T follicular helper cell (primary cell): ENCODE measurements at places on chromosomes 12 and 14.

GRCh38 chr14:21033133-21033698 is 1.4 kb downstream of the RNASE13 start:
- DNase-seq = no peak

- no peak for DNase-seq
Measured at GRCh38 chr12:50639721-50640120, 124.2 kb upstream of the ATF1 start.

- no peak for DNase-seq
Measured at GRCh38 chr12:94218233-94218632, 69.9 kb downstream of the PLXNC1 start.

DNA sequence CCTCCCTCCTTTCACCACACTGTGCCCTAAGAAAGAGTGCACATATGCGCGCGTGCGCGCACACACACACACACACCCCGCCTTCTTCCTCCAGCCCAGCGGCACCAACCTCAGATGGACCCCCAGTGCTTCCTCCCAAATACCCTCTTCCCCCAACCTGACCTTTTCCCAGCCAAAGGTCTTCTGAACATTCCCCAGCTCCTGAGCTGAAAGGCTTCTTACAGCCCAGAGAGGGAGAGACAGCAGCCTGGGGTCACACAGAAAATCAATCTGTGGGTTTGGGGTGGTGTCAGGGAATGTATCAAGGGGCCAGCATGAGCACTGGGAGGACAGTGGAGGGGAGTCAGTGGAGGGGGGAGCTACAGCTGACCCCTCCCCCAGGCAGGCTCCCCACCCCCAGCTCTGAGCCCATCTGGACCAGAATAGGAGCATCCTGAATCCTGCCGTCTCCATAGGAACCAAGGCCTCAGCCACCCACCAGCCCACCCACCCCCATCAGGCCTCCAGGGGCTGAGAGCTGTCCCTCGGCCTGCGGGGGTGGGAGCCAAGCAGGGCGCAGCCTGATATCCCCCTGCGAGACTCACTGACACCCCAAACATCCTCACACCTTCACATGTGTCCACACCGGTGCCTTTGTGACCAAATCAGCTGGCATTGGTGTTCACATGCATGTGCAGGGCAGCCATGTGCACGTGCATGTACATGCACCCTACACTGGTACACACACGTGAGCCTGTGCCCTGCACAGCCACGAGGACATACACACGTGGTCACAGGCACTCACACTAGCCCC is 5.7 kb downstream of the RASAL1 start:
- DNase-seq = no peak

DNA sequence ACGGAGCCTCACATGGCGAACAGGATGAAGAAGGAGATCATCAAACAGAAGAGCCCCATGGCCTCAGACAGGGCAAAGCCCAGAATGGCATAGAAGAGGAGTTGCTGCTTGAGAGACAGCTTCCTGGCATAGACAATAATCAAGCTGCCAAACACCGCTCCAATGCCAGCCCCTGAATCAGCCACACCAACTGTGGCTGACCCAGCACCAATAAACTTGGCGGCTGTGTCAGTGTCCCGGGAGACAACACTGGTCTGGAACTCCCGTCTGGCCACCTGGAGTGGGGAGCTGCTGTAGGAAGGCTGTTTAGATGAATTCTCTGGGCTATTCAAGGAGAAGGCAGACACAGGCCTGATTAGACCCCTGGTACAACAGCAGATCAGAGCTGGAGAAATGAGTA is 100.1 kb downstream of the HEATR5A start:
- DNase-seq = no peak

- no peak for DNase-seq
Measured at GRCh38 chr12:91824991-91825390, 320.7 kb downstream of the BTG1 start.

DNA sequence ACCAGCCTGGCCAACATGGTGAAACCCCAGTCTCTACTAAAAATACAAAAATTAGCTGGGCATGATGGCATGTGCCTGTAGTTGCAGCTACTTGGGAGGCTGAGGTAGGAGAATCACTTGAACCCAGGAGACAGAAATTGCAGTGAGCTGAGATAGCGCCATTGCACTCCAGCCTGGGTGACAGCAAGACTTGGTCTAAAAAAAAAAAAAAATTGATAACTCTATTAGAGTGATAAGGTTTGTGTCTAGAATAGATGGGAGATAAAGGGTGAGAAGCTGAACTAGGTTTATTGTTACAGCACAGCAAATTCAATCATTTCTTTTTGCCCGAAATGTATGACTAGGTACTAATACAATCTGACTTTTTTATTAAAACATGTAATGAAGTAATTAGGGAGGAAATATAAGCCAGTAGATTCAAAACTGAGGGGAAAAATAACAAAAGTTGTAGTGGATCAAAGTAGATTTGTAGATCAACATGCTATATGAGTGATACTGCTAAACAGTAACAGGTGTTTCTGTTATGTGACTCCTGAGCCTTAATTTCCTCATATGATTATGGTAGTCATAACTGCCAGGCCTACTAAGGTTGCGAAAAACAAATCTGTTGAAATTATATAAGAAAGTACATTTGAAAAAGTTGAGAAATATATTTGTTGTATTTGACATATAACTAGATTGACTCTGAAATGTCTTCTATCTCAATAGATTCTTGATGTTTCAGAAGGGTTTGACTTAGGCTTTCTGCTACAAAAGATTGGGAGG is 83.6 kb downstream of the WNK1 start:
- DNase-seq = no peak

DNA sequence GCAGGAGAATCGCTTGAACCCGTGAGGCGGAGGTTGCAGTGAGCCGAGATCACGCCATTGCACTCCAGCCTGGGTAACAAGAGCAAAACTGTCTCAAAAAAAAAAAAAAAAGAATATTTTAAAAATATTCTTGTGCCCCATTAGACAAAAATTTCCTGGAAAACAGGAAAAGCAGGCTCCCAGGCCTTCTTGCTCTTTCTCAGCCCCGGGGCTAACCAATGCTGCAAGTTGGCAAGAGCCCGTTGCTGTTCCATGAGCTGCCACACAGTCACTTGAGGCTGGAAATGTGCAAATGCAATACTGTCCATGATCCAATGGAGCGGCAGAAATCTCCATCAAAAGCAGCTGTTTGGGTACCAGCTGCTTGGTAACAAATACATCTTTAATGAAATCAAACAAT is 994.7 kb downstream of the VRK1 start:
- DNase-seq = no peak

GRCh38 chr14:53622447-53622846 is 334.2 kb downstream of the BMP4 start:
- no peak for DNase-seq

- DNase-seq = no peak
Measured at GRCh38 chr12:2244013-2244861, 191.4 kb downstream of the CACNA1C start.

DNA sequence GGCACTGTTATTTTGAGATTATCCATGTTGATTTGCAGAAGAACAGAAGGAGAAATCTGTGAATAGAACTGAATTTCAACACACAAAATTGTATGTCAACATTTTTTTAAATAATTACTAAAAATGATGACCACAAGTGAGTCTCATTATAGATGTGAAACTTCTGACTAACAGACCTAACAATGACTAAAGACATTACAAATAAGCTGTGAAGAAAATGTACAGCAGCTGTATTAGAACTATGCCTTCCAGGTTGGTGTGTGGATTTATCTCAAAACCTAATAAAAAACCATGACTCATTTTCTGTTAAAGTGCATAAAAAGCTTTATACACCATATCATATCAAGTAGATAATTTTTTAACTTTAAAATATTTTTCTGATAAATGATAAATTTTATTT is 22.5 kb upstream of the FOXG1 start:
- DNase-seq = no peak

DNA sequence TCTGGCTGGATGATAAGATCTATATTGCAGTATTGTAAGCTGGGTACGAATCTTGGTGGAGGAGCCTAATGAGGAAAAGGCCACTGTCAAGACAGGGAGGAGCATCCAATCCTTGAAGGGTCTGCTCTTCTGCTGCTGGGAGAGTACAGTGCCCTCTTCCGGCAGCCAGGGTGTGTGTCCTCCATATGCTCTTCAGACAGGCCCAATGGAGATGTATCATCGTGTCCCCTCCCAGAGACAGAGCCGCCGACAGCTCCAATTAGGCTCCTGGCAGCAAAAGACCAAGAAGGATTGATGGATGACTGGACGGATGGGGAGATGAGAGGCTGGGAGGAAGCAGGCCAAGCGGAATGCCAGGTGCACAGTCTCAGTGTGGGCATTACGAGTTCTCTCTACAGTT is 51.6 kb upstream of the PIWIL1 start:
- no peak for DNase-seq

- no peak for DNase-seq
Measured at GRCh38 chr12:29244159-29244765, 95.2 kb downstream of the FAR2 start.

- DNase-seq = no peak
Measured at GRCh38 chr12:25107920-25108319, 87.0 kb downstream of the DNAI7 start.

GRCh38 chr14:89365061-89365801 is 51.8 kb downstream of the FOXN3 start:
- DNase-seq = peak; percentile 51

DNA sequence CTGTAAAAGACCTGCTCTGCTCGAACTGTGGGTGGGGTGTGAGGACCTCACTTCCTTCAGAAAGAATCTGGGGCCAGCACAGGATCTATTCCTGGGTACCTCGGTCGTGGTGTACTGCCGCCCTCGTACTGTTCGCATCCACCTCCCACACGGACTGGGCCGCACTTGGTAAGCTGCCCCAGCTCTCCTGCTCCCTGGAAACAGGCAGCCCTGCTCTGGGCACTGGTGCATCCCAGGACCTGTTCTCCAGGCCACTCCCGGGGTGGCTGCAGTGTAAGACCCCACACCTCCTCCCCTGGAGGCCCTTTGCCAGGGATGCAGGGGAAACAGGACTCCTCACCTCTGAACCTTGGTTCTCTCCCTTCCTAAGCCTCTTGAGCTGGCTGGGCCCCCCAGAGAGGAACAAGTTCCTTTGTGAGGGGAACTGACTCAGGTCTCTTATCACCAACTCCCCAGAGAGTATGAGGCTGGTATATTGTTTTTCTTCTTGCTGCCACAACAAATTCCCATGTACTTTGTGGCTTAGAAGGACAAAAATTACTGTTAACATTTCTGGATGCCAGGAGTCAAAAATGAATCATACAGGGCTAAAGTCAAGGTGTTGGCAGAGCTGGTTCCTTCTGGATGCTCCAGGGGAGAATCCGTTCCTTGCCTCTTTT is 276.5 kb downstream of the NUAK1 start:
- DNase-seq = no peak

GRCh38 chr12:130846369-130846768 is 7.3 kb upstream of the STX2 start:
- no peak for DNase-seq

DNA sequence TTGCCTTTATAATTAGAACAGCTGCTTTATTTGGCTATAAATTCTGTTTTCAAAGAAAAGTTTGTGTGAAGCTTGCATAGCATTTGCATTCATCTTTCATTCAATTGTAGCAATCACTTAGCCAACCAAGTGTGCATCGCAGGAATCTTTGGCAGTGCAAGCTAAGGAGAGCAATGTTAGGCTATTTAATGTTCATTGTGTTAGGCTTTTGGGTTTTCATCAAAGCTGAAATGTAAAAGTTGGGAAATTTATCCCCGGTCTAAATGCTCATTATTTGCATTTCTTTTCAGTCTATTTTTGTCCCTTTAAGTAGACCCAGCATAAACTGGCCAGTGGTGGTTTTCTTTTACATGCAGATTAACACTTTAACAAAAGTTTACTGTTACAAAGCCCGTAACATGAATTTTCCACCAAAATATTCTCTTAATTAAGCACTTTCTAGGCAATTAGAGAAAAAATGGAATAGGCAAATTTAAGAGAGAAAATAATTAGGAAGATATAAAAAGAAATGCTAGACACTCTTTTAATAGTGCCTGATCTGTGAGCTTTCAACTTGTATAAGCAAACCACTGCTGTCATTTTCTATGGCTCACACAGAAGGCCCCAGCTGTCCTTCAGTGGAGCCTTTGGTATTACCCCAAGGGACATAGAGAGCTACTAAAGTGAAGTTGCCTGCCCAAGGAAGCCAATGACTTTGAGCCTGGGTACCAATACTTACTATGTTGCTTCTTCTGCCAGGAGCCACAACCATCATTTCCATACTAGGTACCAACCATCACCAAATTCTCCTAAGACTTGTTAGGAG is 898.9 kb upstream of the SEL1L start:
- DNase-seq = no peak
